ENCODE measurements at places on chromosomes 6 and 20.

- DNase-seq, result no peak
Measured at GRCh38 chr20:21528870-21529269, 15.0 kb upstream of the NKX2-2 start.

- DNase-seq, result peak; percentile 44
Measured at GRCh38 chr6:3226481-3227362, 731 bp downstream of the TUBB2B start.

- DNase-seq, result no peak
Measured at GRCh38 chr6:154848580-154848979, 115.4 kb downstream of the SCAF8 start.

GRCh38 chr6:1240766-1241318 lies 71.1 kb upstream of the FOXQ1 start:
- DNase-seq, result peak; percentile 44

DNA sequence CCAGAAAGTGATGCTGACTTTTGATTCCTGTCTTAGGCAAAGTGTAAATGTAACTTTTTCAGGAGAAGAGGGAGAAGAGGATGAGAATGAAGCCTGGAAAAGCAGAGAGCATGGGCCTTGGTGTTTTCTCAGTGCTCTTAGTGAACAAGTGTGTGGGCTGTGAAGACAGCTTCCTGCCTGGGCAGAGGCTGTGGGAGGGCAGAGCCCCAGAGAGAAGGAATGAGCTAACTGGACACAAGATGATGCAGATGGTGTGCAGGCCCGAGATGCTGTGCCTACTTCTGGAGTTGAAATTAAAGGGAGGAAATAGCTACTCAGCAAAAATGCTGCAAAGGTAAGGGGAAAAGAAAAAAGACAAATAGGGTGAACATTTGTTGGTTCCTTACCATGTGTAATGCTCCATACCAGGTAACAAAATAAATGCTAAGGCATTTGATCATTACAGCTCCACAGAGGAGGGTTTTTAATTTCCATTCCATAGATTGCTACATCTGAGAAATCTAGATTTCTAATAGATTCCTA lies 87.0 kb upstream of the CEP162 start:
- peak; percentile 42 for DNase-seq

DNA sequence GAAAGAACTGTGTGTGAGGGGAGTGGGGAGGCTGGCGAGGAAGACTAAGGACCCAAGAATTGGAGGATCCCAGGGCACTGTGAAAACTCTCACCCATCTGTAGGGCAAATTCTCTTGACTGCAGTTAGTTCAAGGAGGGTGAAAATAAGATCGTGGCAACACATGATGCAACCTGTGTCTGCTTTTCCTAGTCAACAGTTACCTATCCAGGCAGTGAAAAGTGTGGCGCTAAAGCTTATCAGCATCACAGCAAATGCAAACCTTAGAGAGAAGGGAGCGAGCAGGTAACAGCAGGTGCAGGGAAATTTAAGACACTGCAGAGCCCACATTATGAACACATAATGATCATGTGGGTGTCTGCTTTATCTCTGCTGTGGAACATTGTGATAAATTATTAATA lies 97.7 kb upstream of the SGK1 start:
- no peak for DNase-seq

DNA sequence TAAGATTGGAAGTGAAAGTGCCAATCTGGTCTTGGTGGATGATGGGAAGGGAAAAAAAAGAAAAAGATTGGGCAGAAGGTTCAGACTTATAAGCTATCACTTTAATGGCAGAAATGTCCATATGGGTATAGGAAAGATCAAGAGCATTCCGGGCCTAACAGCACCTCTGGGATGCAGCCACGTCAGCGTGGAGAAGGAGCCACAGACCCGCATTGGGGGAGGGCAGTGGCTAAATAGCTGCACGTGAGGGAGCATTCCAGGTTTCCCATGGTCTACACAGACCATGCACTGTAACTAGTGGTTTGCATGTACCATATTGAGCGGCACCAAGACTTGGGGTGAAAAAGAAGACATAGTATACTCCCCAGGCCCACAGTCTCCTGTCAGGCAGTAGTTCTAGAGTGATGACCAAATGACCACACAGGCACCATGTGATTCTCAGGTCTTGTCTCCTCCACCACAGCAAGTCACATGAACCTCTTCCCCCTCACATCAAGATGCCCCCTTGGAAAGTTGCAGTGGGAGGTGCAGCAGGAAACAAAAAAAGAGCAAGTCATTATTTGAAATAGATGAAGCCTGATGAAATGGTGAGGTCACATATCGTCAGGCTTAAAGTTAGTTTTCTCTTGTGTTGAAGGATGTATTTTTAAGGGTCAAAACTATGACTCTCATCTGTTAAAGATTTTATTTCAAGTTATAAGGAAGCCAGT lies 94.4 kb upstream of the TNFAIP3 start:
- DNase-seq, result no peak

- DNase-seq, result no peak
Measured at GRCh38 chr6:163335671-163336545, 78.6 kb upstream of the QKI start.

- DNase-seq, result peak; percentile 86
Measured at GRCh38 chr6:42929821-42930360, 611 bp downstream of the CNPY3 start.

DNA sequence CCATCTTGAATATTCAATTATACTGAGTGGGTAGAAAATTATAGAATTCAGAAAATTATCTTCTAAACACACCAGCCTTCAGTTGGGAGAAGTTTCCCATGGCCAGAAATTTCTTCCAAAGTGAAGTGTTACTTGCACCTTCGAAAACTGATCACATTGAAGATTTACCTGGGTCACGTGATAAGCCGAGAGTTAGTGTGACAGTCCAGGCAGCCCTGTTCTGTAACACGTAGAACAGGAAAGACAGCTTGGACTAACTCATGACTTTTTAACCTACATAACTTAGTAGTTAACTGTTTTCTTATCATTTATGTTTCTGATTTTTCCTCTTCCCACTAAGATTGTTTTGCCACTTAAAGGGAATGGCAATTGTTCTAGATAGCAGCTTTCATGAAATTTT lies 118.3 kb upstream of the MTHFD1L start:
- DNase-seq, result no peak

- DNase-seq, result no peak
Measured at GRCh38 chr6:108676555-108676954, 115.8 kb downstream of the FOXO3 start.

DNA sequence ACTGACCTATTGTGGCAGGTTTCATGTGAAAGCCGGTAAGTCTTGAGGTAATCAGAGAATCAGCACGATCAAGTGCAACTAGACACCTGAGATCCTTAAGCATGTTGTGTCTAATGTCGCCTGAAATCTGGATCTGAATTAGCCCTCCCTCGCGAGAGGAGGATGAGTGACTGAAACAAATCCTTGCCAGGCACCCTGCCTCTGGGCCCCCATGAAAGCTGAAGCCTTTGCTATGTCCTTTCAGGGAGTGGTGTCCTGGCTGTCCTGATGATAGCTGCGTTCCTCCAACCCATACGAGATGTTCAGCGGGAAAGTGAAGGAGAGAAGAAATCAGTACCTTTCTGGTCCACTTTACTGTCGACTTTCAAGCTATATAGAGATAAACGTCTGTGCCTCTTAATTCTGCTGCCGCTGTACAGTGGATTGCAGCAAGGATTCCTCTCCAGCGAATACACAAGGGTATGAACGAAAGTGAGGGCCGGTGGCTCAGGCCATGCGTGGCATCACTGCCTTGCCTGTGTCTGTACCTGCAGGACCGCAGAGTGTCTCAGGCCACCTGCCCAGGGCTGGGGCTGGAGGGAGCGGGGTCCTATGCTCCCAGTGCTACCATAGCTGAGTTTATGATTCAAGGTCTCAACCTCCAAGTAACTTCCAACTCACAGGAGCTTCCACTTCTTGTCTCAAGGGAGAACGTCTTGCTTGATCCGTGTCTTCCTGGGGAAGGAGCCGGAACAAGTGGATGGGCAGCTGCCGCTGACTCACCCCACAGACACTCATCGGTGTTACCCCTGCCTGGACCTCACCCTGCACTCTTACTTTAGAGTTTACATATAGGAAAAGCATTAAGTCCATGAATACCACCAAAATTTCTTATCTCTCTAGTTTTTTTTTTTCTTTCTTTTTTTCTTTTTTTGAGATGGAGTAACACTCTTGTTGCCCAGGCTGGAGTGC lies 12.8 kb downstream of the UNC93A start:
- DNase-seq, result no peak

DNA sequence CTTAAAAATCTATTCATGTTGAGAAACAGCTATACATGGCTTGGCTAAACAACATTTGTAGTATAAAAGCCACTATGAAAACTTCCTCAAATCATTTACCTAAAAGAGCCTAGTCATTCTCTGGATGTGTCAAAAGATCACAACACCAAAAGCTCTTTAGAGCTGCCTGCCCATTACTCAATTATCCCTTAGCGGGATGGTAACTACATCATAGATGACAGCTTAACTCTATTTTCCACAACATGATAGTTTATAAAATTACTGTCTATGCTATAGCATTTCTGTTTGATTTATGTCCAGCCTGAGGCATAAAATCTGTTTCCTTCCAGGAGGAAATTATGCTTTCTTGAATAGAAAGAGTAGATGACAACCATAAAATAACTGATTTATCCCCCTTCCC lies 777.6 kb upstream of the HS3ST5 start:
- no peak for DNase-seq

- DNase-seq, result no peak
Measured at GRCh38 chr20:20317195-20317594, 50.7 kb upstream of the INSM1 start.

GRCh38 chr6:36374194-36374593 lies 13.3 kb downstream of the ETV7 start:
- DNase-seq, result no peak

DNA sequence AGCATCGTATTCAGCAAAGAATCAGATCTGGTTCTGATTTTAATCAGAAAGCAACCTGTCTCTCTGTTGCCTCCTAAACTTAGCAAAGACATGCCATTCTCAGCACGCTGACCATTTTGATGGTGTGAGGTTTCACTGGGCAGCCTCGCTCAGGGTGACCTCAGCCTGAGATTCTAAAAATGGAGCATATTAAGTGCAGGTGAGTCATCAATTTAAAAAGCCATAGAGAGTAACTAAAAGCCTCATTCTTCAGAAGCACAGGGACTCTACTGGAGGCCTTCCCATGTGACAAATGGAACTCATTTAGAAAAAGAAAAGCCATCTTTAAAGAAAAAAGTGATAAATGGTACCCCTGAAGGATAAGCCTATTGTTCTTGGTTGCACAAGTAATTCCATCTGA lies 91.3 kb downstream of the FILIP1 start:
- peak; percentile 82 for DNase-seq

Measured in foreskin fibroblast (primary cell).